Cerebellar cortex (tissue), 1 donor: ENCODE measurements at places on chromosomes 11 and 22.

DNA sequence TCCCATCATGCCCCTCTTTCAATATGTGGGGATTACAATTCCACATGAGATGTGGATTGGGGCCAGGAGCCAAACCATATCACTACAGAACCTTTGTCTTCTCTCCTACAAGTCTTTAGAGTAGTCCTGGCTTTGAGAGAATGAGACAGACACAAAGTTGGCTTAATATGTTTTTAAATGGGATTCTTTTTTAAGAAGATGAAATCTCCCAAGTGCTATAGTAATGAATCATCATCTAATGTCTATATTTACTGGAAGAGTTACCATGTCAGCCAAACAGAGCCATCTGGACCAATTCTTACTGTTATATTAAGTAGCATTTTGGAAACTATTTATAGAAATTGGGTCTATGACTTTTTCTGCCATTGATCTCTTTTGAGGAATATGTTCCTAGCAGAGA is 38.1 kb upstream of the CARD18 start:
- no peak for DNase-seq

DNA sequence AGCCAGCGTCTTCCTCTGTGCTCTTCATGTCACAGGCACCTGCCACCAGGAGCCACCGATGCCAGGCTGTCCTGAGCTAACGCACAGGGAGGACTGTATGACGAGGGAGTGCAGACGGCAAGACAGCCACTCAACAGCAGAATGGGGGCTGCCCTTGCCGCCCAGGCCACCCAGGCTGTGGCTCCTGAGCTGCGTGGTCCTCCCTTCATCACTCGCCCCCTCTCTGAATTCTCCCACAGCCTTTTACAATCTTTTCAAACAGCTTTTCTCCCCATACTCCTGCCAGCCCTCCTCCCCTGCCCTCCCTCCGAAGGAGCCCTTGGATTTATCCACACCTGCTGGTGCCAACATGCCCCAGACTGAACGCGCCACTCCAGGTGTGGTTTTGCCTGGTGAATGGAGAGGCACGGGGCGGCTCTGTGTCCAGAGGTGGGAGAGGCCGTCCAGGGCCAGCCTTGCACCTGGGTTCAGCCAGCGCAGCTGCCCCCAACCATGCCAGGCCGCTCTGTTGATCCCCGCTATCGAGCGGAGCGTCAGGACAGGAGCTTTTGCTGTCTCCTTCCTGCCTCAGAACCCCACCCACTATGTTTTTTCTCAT is 22.0 kb downstream of the OVOL1 start:
- no peak for DNase-seq

- DNase-seq, result no peak
Measured at GRCh38 chr11:68282141-68282860, 10.5 kb upstream of the C11orf24 start.

DNA sequence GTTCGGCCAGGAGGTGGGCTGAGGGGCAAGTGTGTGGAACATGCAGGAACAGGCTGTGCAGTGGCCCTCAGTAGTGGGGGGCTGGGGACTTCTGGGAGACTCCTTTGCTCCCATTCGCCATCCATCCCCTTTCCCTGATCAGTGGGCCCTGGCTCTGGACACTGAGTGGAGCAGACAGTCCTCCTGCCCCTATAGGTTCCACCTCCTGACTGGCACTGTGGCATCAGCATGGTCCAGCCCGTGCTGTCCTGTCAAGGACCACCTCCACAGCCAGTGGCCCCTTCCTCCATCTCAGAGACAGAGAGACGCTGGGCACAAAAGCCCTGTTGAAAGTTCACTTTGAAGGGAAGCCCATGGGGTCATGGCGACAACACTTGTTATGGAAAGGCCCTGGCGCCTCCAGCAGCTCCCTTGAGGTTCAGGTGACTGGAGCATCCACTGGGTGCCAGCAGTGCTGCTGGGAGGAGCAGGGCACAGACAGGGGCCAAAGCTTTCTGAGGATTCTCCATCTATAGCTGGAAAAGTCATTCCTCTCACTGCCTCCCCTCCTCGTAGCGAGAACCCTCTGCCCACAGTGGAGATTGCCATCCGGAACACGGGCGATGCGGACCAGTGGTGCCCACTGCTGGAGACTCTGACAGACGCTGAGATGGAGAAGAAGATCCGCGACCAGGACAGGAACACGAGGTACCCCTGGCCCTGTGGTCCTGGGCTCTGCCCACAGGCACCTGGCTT is 5.6 kb downstream of the DERL3 start:
- no peak for DNase-seq

GRCh38 chr11:82814379-82814778 is 80.7 kb upstream of the FAM181B start:
- DNase-seq, result no peak

DNA sequence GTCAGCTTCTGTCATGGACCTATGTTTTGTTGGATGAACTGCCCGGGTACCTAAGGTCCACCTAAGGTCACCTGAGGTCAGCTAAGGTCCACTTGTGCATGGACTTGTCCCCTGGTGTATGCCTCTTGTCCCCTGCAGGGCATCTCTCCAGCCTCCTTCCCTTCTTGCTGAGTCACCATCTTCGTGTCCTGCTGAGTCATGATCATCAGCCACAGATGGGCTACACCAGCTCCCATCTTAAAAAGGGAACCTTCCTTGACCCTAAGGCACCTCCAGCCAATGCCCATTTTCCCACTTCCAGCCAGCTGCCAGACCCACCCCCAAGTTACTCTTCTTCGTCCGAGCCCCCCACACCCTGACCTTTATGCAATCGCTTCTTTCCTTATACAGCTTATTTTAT is 544.9 kb downstream of the TBC1D22A start:
- DNase-seq, result no peak

DNA sequence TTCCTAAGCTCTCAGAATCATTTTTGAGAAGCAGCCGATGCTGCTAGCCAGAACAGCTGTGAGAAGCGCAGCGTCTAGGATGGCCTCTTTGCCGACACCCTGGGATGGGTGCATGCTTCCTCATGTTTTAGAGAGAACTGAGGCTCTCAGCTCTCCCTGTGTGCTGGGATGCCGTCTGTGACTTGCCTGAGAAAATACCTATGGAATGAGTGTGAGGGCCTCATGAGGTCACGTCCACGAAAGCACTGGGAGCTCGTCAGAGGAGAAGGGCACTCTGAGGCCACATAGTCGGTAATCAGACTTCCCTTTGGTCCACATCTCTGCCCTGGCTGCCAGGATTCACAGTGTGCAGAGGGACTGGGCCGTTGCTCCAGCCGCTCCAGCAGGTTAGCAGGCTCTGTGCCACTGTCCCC is 54.7 kb downstream of the MICAL3 start:
- no peak for DNase-seq
